ENCODE measurements at places on chromosomes 2 and 18.

DNA sequence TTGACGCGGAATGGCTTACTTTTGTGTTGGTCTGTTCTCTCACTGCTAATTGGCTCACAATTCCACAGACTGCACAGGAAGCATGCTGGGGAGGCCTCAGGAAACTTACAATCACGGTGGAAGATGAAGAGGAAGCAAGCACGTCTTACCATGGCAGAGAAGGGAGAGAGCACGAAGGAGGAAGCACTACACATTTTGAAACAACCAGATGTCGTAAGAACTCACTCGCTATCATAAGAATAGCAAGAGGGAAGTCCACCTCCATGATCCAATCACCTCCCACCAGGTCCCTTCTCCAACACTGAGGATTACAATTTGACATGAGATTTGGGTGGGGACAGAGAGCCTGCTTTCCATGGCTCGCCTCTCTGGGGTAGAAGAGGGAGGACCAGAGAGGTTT is 106.2 kb downstream of the KCNF1 start:
- DNase-seq = no peak

DNA sequence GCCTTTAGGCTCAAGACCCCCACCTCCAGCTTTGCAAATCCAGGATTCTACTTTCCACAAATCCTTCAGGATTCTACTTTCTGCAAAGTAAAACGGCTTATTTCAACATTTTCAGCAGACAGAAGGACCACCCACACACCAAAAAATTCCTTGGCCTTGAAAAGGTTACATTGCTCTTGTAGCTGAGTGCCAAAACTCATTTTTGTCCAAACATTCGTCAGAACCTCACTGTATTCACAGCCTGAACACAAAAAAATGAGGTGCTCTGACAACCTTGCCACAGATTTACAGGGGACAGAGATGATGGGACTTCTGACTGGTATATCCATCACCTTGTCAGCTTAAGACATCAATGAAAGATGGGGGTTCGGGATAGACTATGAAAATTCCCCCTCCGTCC is 63.0 kb upstream of the COX7A2L start:
- no peak for DNase-seq

- no peak for DNase-seq
These were observed 123.2 kb downstream of the LYPD6B start for GRCh38 chr2:149161481-149162225.

DNA sequence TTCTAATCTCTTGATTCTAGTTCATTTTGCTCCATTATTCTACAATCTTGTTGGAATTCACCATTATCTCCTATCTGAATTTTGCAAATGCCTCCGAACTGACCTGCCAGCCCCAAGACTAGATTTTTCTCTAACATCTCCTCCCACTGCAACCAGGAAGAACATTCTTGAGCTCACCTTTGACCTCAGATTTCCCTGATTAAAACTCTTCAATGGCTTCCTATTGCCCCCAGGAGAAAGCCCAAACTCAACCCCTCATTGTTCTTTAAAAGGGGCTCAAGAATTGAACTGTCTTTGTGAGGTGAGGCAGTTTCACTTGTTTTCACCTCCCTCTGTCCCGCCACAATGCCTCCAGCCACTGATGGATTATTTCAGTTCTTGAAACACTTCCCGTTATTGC is 784.6 kb upstream of the ZEB2 start:
- DNase-seq = no peak

GRCh38 chr2:240395448-240395847 is 40.0 kb upstream of the GPC1 start:
- no peak for DNase-seq

DNA sequence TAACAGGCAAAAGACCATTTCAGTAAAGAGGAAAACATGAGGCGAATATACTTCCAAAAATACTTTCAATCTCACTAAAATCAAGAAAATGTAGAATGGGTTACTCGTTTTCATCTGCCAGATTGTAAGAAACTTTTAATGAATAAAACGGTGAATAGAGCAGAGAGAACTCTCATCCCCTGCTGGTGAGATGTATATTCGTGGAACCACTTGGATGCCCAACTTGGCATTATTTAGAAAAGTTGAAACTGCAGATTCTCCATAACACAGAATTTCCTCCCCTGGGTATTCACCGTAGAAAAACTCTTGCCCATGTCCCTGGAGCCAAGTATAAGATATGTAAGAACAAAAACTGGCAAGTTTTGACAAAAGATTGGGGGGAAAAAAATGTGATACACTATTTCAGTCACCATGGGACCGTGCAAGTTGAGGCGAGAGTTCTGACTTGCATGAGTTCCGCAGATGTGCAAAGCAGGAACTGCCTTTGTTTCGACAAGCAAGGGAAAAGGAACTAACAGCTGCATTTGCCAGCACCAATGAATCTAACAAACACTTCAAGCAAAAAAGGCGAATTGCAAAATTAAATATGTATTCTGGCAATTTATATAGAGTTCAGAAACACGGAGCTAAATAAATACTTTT is 14.8 kb downstream of the TIMM21 start:
- DNase-seq = no peak

DNA sequence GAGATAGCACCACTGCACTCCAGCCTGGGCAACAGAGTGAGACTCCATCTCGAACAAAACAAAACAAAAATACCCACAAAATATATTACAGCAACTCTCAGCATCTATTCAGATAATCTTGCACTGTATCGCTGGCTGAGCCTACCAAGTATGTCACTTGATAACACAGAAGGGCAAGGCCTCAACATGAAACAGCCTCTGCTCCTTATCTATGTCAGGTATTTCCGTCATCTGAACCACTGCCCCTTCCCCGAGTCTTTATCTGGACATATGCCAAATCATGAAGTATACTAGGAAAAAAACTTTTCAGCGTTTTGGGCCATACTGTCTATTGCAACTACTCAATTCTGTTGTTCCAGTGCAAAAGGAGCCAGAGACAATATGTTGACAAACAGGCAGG is 17.7 kb downstream of the PDIA6 start:
- no peak for DNase-seq

DNA sequence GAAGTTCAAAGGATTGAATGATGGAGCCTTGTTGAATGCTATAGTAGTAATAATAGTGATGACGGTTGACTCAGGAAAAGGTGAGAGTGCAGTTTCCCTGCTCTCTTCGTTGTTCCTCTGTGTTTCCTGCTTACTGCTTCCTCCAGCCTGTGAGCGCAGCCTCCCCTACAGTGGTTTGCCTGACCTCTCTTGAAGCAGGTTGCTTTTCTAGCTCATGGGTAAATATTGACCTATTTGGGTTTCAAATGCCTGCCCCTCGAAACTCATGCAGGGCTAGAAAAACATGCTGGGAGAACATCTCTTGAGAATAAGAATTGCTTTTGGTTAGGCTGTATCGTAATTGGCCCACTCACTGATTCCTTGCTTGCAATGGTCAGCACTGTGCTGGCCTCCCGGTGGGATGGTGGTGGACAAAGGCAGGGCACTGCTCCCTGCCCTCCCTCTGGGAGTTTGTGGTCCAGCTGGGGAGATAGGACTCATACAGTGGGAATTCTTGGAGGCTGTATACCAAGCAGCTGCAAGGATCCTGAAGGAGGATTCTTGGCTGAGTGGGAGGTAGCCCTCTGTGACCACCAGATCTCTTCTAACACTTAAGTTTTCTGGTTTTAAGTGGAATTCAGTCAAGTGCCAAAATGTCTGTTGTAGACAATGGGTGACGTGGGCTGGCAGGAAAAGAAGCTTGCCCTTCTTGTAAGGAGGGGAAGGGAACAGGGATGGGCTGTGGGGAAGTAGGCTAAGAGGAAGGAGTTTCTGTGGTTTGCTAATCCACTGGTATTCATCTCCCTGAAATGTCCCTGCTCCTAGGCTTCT is 5.4 kb upstream of the RNF181 start:
- DNase-seq = no peak

DNA sequence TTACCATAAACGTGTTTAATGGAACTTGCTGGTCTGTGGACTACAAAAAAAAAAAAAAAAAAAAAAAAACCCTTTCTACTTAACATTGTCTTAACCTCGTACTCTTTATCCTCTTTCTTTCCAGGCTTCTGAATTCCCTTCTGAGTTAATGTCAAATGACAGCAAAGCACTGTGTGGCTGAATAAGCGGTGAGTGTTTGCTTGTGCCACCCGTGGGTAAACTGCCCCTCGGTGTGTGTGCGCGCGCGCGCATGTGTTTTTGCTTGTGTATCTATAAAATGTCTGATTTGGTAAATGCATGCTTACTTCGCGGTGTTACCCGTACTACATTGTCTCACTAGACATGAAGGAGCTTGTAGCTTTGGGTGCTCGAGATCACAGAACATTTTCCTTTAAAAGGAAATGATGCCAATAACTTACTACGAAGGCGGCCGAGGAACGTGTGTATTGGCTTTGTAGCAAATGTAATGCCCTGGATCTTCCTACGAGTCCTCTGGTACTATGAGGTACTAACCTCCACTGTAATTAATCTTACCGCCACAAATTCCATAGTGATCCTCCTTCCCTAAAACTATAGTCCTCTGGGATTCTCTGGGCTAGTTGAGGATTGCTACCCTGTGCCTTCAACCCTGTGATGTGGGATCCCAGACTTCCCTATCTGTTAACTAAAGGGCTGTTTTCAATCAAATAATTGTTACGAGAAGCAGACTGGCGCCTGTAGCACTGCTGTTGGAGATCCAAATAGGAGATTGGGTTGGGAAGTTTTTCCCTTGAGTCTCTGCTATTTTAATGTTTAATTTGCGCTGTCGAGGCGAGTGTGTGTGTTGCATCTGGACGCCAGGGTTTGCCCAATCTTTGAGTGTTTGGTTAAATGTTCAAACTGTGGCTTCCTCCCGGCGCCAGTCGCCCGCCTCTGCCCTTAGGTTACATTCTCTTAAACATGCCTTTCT is 1.1 kb downstream of the ID2 start:
- DNase-seq = peak; percentile 28

- no peak for DNase-seq
These were observed 96.2 kb downstream of the GORASP2 start for GRCh38 chr2:171025214-171025613.

DNA sequence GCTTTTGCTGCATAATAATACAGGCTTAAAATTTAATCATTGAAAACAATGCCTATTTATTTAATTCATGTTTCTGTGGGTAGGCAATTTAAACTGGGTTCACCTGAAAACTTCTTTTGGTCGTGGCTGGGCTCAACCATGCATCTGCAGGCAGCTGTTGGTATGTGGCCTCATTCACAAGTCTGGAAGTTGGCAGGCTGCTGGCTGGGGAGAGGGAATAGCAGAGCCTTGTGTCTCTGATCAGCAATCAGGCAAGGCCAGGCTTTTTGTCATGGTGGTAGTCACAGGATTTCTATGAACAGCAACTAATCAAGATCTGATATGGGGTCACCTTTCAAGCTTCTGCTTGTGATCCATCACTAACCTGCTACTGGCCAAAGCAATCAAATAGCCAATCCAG is 130.1 kb upstream of the KCNJ3 start:
- no peak for DNase-seq

- DNase-seq = no peak
These were observed 45.0 kb upstream of the RIT2 start for GRCh38 chr18:43160509-43160908.

DNA sequence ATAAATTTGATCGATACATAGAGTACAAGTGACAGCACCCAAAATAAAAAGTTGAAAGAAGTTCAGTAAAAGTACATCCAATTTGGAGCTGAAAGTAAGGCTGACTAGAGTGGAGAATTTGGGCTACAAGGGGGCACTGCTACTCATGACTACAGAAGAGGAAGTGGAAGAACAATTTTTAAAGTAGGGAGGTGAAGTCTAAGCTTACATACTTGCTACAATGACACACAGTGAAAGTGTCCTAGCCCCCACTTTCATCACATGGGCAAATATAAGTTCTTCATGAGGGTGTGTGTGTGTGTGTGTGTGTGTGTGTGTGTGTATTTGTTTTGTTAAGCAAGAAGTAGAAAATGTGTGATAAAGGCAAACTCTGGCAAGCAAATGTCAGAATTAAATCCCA is 45.7 kb downstream of the MAP3K2 start:
- no peak for DNase-seq

DNA sequence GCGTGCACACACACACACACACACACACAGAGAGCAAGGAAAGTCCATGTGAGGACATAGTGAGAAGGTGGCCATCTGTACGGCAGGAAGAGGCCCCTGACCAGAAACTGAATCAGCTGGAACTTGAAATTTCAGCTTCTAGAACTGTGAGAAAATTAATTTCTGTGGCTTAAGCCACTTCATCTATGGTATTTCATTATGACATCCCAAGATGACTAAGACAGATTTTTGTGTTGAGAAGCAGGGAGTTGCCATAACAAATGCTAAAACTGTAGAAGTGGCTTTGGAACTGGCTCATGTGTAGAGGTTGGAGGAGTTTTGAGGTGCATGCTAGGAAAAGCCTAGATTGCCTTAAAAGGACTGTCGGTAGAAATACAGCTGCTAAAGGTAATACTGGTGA is 63.4 kb upstream of the ZBTB7C start:
- DNase-seq = no peak

DNA sequence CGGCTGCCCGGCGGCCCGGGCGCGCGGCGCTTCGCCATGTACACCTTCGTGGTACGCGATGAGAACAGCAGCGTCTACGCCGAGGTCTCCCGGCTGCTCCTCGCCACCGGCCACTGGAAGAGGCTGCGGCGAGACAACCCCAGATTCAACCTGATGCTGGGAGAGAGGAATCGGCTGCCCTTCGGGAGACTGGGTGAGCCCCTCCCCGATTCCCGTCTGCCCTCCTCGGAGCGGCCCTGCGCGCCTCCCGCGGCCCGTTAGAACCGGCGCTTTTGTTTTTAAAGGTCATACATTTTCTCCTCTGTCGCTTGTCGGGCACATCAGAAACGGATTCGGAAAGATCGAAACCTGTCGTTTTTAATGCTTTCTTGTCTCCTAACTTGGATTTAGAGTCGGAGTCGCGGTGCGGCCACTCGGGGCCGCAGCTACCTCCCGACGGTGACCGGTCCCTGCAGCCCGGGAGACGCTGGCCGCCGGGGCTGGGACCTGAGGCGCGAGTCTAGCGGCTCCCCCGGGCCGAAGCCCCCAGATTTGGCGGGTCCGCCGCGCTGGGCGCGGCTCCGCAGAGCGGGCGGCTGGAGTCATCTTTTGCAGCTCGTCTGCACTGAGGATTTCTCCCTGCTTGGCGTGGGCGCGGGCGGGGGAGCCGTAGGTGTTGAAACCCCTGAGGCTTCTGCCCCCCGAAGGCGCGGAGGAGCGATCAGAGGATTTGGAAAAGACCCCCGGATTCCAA is 519 bp downstream of the TTL start:
- DNase-seq = peak; percentile 23
